GM13977 (cell line): ENCODE measurements at places on chromosomes 5 and 9.

- DNase-seq = no peak
Measured at GRCh38 chr5:120446068-120446492, 18.0 kb upstream of the PRR16 start.

GRCh38 chr5:155290937-155291336 lies 277.4 kb downstream of the KIF4B start:
- no peak for DNase-seq

GRCh38 chr9:136013524-136014034 lies 52.4 kb upstream of the UBAC1 start:
- DNase-seq = no peak

DNA sequence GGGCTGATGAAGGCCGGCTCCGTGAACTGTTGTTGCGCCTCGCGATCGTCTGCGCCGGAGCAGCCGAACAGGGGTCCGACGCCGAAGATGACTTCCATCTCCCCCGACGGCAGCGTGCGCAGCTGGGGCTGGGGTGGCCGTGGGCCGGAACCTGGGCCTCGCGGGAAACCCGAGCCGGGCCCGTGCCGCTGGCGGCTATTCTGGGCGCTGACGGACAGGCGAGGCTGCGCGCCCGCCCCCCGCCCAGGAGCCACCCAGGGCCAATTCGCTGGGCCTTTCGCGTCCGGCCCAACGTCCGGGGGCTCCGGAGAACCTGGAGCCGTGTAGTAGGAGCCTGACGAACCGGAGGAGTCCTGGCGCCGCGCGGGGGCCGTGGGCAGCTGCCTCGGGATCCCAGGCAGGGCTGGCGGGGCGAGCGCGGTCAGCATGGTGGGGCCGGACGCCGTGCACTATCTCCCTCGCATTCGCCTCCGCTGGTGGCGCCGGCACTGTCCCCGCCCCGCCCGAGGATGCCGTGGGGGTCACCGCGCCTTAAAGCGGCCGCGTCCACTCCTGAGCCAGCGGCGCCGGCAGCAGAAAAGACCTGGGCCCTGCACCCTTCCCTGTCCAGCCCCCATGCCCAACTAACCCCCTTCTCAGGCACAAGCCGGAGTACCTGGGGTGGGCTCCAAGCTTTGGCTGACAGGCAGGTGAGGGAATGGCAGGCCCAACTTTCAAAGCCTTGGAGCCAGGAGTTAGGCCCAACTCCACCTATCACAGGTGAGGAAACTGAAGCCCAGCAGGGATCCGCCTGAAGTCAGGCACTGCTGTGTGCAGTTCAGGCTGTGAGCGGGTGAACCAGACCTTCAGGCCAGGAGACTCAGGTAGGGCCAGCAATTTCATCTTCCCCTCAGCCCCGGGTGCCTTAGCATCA lies at the start of gene PROB1:
Gene PROB1, minus strand, starts transcription at position 451 of the 913 bp plus-strand sequence. Its CDS starts 23 bp downstream, at position 428.
- no peak for DNase-seq

DNA sequence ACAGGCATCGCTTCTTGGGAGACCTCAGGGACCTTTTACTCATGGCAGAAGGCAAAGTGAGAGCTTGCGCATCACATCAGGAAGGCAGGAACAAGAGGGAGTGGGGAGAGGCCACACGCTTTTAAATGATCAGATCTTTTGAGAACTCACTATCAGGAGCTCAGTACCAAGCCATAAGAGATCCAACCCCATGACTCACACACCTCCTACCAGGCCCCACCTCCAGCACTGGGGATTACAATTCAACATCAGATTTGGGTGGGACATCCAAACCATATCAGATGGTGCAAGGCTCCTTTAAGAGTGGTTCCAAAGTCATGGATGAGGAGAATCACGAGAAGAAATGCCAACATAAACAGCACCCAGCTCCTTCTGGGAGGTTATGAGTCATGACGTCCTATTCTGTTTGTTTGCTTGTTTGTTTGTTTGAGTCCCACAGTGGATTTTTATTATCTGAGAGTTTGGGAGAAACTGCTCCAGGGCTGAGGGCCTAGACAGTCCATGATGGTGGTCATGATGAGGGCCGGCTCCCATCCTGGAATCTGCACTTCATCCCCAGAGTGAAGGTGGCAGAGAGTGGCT lies 453.5 kb downstream of the GADD45G start:
- DNase-seq = no peak

DNA sequence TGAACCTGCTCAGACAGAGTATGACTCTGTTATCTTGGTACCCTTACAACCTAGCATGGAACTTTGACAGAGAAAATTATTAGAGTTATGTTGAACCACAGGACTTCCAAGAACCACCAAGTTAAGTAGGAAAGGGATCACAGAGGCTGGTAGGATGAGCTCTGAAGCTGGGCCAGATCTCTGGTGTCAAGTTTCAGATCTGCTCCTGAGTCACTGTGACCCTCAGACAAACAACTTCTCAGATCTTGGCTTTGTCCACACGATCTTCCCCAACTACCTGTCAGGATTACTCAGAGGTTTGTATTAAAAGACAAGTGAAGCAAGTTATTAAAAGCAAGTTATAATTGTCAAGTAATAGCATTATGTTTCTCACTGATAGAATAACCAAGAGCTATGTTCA lies 189.0 kb downstream of the SEC61B start:
- no peak for DNase-seq

- no peak for DNase-seq
Measured at GRCh38 chr5:178672630-178673029, 45.8 kb upstream of the CLK4 start.

GRCh38 chr9:98805506-98806272 lies 1.8 kb upstream of the GALNT12 start:
- DNase-seq = no peak

DNA sequence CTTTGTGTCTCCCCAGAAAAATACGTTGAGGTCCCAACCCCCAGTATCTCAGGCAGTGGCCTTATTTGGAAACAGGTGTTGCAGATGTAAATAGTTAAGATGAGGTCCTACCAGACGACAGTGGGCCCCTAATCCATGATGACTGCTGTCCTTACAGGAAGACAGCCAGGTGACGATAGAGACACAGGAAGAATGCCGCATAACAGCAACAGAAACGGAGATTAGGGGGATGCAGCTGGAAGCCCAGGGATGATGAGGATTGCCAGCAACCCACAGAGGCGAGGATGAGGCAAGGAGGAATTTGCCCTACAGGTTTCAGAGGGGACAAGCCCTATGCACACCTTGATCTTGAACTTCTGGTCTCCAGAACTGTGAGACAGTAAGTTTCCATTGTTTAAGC lies 46.5 kb downstream of the ROPN1L start:
- DNase-seq = no peak

DNA sequence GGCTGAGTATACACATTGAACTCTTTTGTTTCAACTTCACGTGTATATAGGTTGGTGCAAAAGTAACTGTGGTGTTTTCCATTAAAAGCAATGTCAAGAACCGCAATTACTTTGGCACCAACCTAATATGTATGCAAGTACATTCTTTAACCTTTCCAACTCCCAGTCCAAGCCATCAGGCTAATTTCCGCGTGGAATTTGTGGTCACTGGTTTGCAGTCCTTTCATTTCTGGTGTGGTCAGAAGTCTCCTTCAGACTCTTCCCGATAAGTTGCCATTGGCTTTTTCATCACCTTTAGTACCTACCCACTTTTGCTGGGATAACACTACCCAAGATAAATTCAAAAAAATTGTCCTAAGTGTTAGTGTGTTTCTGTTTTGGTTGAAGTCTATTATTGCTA lies 84.0 kb downstream of the RGS3 start:
- no peak for DNase-seq
